ENCODE measurements at places on chromosomes 16 and 17. TPM values are rescaled to one million over a fixed set of nuclear protein-coding genes. Genes with fewer than 3 reads are reported as not detected.

The HAS3 gene
- total RNA-seq: 6.0 TPM

The CCL1 gene
- total RNA-seq: not detected

The KRT33B gene
- total RNA-seq: not detected

The NXPH3 gene
- 1.7 TPM for total RNA-seq

The MXRA7 gene
- total RNA-seq: 59.3 TPM

The CORO6 gene
- total RNA-seq: 3.9 TPM

DNA sequence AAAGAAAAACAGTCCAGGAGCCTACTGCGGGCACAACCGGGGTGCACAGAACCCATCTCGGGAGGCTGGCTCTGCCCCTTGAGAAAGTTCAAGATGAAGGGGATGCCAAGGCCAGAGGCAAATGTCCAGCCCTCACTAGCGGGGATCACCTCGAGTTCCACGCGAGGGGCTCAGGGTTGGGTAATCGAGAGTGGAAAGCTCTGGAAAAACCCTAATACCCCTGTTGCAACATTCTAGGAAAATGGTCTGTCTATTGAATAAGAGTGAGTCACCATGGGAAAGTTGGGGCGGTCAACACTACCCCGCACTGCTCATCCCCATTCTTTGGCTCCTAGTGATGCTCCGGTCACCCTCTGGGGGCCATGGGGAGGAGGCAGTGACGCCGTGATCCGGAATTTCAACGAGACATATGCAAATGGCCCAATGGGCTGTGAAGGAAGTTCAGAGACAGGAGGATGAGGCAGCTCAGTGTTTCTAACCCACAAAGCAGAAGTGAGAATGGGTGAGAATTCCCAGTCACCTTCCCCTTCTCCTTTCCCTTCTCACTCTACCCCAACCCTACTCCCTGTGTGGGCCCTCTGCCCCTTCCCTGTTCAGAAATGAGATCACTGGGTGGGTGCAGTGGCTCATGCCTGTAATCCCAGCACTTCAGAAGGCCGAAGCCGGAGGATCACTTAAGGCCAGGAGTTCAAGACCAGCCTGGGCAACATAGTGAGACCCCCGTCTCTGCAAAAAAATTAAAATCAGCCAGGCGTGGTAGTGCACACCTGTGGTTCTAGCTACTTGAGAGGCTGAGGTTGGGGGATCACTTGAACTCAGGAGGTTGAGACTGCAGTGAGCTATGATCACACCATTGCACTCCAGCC lies 22.4 kb downstream of the SOCS3 start:
- no peak for DNase-seq

- DNase-seq: no peak
Measured at GRCh38 chr17:19368229-19368628, 5.7 kb upstream of the B9D1 start.

- DNase-seq: no peak
Measured at GRCh38 chr17:45577571-45578279, 87.2 kb upstream of the PLEKHM1 start.

GRCh38 chr16:80966617-80967016 lies 40.1 kb downstream of the CMC2 start:
- DNase-seq: no peak

DNA sequence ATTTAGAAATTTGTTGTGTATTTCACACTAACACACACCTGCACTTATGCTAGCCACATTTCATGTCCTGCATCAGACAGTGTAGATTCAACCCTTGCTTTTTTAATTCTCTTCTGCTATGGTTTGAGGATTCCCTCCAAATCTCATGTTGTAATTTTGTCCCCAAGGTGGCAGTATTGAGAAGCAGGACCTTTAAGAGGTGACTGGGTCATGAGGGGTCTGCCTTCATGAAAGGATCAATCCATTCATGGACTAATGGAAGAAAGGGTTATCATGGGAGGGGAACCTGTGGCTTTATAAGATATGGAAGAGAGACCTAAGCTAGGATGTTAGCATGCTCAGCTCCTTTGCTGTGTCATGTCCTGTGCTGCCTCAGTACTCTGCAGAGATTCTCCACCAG lies 1032.2 kb downstream of the CDH11 start:
- DNase-seq: no peak

DNA sequence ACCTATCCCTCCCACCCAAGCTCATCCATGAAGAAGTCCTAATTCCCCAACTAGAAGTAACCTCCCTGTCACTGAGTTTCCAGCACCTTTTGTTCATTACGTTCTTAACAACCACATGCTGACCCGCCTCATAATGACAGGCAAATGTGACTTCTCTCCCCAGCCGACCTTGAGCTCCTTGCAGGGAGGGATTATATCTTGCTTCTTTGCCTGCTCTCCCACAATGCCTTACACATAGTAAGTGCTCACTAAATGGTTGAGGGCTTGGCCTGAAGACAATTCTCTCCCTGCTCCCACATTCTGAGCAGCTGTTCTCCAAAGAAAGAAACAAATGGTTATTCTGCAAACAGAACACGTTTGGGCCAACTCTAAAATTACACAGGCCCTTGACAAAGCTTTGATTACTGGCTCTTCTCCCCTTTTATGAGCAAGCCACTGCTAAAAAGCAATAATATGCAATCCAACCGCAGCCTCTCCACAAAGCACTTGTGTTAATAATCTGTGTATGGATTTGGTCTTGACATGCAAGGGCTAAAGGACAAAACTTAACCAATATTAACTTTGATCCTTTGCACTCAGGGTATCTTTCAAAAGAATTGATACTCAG lies 23.2 kb downstream of the SLC39A11 start:
- no peak for DNase-seq

DNA sequence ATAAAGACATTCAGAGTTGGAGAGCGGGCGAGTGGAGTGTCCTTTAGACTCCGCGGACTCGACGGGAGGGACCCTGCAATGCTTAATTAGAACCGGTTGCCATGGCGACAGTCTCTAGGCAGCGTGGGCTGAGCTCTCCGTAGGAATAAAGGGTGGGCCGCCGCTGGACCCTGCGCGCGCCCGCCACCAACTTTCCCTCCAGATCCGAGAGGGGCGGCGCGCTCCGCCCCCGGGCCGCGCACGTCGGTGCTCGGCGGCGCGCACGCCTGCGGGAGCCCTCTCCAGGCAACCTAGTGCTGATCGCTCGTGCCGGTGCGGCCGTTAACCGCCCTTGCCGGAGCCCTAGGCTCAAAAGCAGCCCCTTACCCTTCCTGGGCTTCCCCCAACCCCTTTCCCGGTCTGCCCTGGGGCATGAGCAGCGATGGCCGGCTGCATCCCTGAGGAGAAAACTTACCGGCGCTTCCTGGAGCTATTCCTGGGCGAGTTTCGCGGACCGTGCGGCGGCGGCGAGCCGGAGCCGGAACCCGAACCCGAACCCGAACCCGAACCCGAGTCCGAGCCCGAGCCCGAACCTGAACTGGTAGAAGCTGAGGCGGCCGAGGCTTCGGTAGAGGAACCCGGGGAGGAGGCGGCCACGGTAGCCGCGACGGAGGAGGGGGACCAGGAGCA lies at the start of gene PPM1E:
Gene PPM1E, plus strand, starts transcription at position 278 of the 669 bp plus-strand sequence.
- peak; percentile 97 for DNase-seq

- DNase-seq: peak; percentile 23
Measured at GRCh38 chr17:40551879-40552768, 13.1 kb downstream of the CCR7 start.

DNA sequence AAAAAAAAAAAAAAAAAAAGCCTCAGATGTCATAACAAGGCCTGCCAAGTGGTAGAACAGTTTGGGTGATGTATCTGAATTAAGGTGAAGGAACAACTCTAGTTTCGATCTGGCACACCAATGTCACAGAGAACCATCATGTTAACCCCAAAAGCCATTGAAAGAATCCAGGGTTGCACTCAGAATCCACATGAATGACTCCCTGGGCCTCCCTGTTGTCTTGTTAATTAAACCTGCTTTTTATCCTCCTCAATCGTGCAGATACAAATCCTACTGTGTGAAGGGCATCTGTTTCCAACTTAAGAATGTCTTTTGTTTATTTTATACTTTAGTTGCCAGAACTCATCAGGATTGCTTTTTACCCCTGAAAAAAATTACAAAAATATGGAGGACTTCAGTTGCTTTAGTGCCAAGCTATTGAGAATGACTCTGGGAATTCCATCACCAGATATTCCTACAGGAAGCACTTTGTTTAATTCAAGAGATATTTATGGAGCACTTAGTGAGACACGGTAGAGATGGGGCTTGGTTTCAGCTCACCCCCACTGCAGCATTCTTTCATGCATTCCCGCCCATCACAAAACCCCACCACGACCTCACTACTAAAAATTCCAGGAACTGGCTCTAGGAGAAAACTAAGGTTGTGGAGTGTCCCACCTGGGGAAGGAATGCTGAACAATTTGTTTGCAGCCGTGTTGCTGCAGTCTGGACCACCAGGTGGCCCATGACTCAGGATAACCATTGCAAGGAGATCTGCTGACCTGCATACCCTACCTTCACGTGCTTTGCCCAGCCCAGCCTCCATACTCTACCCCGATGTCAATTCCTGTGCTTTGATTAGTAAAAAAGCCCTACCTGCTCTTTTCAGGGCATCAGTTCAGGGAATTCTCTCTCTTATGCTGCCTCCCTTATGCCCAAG lies 63.8 kb upstream of the GPRC5B start:
- DNase-seq: peak; percentile 57

GRCh38 chr17:73365906-73366623 lies 54.3 kb upstream of the CDC42EP4 start:
- DNase-seq: peak; percentile 77

- DNase-seq: peak; percentile 95
Measured at GRCh38 chr17:68290955-68291835, at the start of the genes ARSG and SLC16A6. TSS of gene ARSG (plus strand) at chr17:68291495. CDS start at chr17:68307494, 15,999 bp downstream. TSS of gene SLC16A6 (minus strand) at chr17:68291127. CDS start at chr17:68278320, 12,807 bp downstream.

DNA sequence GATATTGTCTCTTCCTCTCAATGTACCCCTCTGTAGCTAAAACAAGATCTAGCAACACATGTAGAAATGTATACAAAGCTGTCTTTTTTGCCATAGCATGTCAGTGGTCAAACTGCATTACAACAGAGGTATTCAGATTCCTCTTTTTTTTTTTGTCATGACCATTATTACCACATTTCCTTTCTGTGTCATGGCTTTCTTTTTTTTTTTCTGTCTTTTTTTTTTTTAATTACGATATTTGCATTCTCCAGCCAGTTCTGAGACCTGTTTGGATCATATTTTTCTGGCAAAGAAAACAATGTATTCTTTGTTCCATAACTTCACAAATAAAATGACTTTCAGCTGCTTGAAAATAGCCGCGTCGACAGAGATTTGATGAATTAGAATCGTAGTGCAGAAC lies 27.4 kb upstream of the CAPNS2 start:
- DNase-seq: no peak

DNA sequence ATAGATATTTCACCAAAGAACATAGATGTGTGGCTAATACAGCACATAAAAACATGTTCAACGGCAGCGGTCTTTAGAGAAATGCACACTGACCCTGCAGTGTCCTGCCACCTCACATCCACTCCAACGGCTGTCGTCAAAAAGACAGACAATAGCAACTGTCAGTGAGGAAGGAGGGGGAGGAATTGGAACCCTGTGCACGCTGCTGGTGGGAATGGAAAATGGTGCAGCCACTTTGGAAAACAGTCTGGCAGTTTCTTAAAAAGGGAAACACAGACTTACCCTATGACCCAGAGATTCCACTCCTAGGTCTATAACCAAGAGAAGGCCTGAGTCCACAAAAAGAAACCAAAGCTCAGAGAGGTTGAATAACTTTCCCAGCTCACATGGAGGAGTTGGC lies 7.7 kb downstream of the CEP295NL start:
- DNase-seq: no peak

DNA sequence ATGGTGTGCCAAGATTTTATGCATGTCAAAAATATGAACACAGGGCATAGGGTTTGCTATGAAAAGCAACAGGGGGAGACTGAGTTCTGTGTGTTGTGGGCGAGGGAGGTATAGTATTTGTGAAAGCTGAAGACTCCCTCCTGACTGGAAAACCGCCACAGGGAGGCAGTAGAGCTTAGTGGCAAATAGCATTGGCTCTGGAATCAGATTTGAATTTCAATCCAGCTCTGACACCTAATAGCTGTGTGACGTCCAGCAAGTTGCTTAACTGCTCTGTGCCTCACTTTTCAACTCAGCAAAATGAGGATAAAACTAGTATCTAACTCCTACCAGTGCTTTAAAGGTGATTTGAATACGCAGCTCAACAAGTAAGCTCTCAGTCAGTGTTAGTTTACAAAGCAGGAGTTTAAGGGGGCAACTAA lies 22.0 kb downstream of the KPNA2 start:
- no peak for DNase-seq

DNA sequence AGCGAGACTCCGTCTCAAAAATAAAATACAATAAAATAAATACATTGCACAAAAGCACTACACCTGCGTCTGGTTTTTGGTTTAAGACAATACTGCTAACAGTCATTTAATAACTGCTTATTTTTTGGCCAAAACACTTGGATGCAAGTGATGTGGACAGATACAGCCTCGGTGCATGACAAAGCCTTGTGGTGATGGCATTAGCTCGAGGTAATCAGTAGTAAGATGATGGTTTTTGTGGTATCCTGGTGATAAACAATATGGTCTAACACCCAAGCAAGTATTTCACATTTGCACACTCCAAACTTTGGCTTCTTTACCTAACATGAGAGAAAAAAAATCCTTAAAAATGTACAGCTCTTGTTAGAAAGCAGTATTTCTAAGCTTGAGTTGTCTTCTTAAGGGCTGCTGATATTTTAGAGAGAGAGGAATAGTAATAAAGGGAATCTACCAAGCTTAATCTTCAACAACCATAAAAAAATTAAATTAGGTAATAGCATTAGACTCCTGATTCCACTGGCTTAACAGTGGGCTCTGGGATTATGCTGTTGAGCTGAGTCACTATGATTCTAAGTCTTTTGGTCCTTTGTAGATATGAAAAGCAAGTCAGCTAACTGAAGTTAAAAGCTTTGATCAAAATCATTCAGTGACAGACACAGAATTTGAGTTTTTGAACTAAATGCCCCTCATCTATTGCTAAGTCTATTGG lies 111.1 kb downstream of the VPS53 start:
- peak; percentile 0 for DNase-seq

GRCh38 chr17:65572581-65573281 lies 11.3 kb upstream of the AXIN2 start:
- DNase-seq: peak; percentile 91

GRCh38 chr17:62591333-62591732 lies 36.1 kb upstream of the MRC2 start:
- DNase-seq: no peak

GRCh38 chr17:80152081-80152702 lies 5.3 kb upstream of the EIF4A3 start:
- no peak for DNase-seq

DNA sequence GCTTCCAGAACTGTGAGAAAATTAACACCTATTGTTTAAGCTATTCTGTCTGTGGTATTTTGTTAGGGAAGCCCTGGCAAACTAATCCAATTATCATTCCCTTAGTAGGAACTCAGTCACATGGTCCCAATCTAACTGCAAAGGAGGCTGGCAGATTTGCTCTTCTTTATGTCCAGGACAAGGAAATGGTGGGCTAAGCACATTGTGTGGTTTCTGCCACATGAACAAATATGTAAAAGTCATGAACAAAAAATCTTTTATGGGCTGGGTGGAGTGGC lies 278.6 kb upstream of the RPL38 start:
- DNase-seq: no peak

GRCh38 chr17:17624741-17625140 lies 33.2 kb upstream of the PEMT start:
- DNase-seq: no peak

DNA sequence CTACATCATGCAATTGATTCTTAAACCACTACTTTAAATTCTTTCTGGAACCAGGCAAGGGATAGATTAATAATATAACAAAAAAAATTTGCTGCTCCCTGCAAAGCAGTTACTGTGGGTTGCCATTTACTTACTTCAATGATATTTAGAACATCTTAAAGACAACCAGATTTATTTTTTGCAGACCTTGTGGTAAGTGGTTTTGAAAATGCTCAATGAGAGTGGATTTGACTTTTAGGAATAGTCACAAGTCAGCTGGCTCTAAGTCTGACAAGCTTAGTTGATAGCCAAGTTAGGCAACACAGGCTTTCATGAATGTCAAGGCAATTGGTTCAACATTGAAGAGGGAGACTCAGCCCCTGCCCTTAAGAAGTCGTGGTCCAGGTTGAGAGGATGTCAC lies 11.8 kb downstream of the MARCHF10 start:
- no peak for DNase-seq
